ENCODE measurements at places on chromosomes 4 and X. TPM values are rescaled to one million over a fixed set of nuclear protein-coding genes. Genes with fewer than 3 reads are reported as not detected.

Gene MBNL3
- total RNA-seq = 7.0 TPM

Gene TSPAN6
- 26.9 TPM for total RNA-seq

Gene RHOXF1
- total RNA-seq = not detected

Gene VCX3B
- total RNA-seq = not detected

Gene HSFX4
- total RNA-seq = not detected

Gene SLC25A5
- total RNA-seq = 196 TPM

Gene AGTR2
- not detected for total RNA-seq

Gene GPR50
- total RNA-seq = not detected

Gene TEX11
- total RNA-seq = not detected

Gene ENPP6
- not detected for total RNA-seq

Gene CFAP299
- not detected for total RNA-seq

Gene FAM133A
- not detected for total RNA-seq

Gene SCML1
- 7.8 TPM for total RNA-seq

Gene GYPA
- not detected for total RNA-seq

Gene CHRNA9
- total RNA-seq = not detected

Gene PABPC5
- total RNA-seq = 1.6 TPM

Gene IGFBP7
- 2,241 TPM for total RNA-seq

Gene SPP1
- not detected for total RNA-seq

Gene PNCK
- total RNA-seq = 0.90 TPM

Gene SSX1
- total RNA-seq = not detected

Gene ARHGAP24
- total RNA-seq = 41.2 TPM

Gene MID1
- total RNA-seq = 35.5 TPM

Gene FGFBP1
- not detected for total RNA-seq

Gene PABPC1L2A
- total RNA-seq = not detected

Gene BRS3
- total RNA-seq = not detected

Gene ZCCHC18
- 0.18 TPM for total RNA-seq

Gene CXorf65
- not detected for total RNA-seq

Gene ESX1
- not detected for total RNA-seq

Gene AMBN
- not detected for total RNA-seq

Gene CXCL5
- 3.6 TPM for total RNA-seq

Gene NOX1
- total RNA-seq = not detected

Gene SYTL4
- 3.1 TPM for total RNA-seq

Gene MAGEB2
- total RNA-seq = not detected

Gene TCEAL7
- 4.2 TPM for total RNA-seq

Gene NWD2
- total RNA-seq = not detected

Gene MAOA
- 236 TPM for total RNA-seq

Gene RNF150
- total RNA-seq = 0.54 TPM

Gene WAS
- total RNA-seq = not detected

Gene NLGN4X
- 0.49 TPM for total RNA-seq

Gene BEX5
- total RNA-seq = not detected

Gene GSX2
- not detected for total RNA-seq

Gene GAB3
- total RNA-seq = 1.8 TPM

Gene RTL9
- 11.2 TPM for total RNA-seq

Gene SLC4A4
- total RNA-seq = 8.1 TPM

Gene ZDHHC9
- 41.7 TPM for total RNA-seq

Gene NPNT
- not detected for total RNA-seq

Gene CXorf66
- total RNA-seq = not detected

Gene MAGEA11
- not detected for total RNA-seq

Gene ZNF732
- total RNA-seq = 0.36 TPM

Gene GUCY1A1
- 1.1 TPM for total RNA-seq

Gene PPA2
- total RNA-seq = 69.0 TPM

Gene CSN2
- total RNA-seq = not detected

Gene MAGEA10
- total RNA-seq = not detected

Gene LARP1B
- 15.1 TPM for total RNA-seq
